ENCODE measurements at places on chromosomes 5 and 9. TPM values are rescaled to one million over a fixed set of nuclear protein-coding genes. Genes with fewer than 3 reads are reported as not detected.

SLC46A2 gene
- total RNA-seq: not detected

NTRK2 gene
- under 0.01 TPM for total RNA-seq

ROR2 gene
- total RNA-seq: not detected

CEP72 gene
- total RNA-seq: 5.2 TPM

PCDHB7 gene
- 0.40 TPM for total RNA-seq

ROPN1L gene
- total RNA-seq: 0.42 TPM

PITX1 gene
- 0.26 TPM for total RNA-seq

FAXDC2 gene
- 5.0 TPM for total RNA-seq

SOHLH1 gene
- not detected for total RNA-seq

TNFSF8 gene
- total RNA-seq: not detected

IRX4 gene
- not detected for total RNA-seq

CDKN2A gene
- total RNA-seq: 2.0 TPM

CCL27 gene
- total RNA-seq: 0.14 TPM

OR1L6 gene
- not detected for total RNA-seq

PCDHA9 gene
- not detected for total RNA-seq

UBAP1 gene
- total RNA-seq: 38.0 TPM

NEUROG1 gene
- total RNA-seq: not detected

EPB41L4B gene
- total RNA-seq: 0.42 TPM

PTGES gene
- not detected for total RNA-seq

SLC4A9 gene
- not detected for total RNA-seq

FOXD4 gene
- 0.13 TPM for total RNA-seq

CCDC180 gene
- total RNA-seq: 0.74 TPM

BASP1 gene
- total RNA-seq: 73.9 TPM

PLEKHG4B gene
- total RNA-seq: not detected

SPARC gene
- 1,269 TPM for total RNA-seq

ACSL6 gene
- not detected for total RNA-seq

FAM240B gene
- total RNA-seq: not detected

NUDCD2 gene
- 8.1 TPM for total RNA-seq

HTR4 gene
- not detected for total RNA-seq

EQTN gene
- total RNA-seq: not detected

PCDHGB4 gene
- 9.3 TPM for total RNA-seq

SAPCD2 gene
- total RNA-seq: 31.1 TPM

BARHL1 gene
- not detected for total RNA-seq

SNAPC4 gene
- total RNA-seq: 10.5 TPM

RANBP3L gene
- total RNA-seq: not detected

HSPB3 gene
- not detected for total RNA-seq

IGFBPL1 gene
- total RNA-seq: 0.33 TPM

CDH18 gene
- not detected for total RNA-seq

SYK gene
- 0.07 TPM for total RNA-seq

FCN2 gene
- not detected for total RNA-seq
